ENCODE measurements at places on chromosomes 7 and 10.

DNA sequence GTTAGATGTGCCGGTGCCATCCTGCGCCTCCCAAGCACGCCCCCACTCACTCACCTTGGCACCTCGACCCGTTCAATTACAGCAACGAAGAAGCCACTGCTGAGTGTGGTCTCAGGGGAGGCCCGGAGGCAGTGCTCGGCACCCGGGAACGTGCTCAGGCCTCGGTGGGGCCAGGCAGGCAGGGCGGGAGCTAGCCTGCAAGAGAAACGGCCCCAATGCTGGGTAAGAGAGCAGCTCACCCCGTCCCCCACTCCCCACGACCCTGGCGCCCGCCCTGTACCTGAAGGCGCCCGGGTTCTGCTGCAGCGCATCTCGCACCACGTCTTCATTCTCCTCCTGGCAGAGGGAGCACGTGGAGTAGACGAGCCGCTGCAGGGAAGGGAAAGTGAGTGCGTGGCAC lies 5.1 kb downstream of the NSUN5 start:
- no peak for DNase-seq

GRCh38 chr10:69123306-69123746 lies 652 bp upstream of the VPS26A start:
- DNase-seq = no peak

GRCh38 chr7:31020652-31021051 lies 31.5 kb upstream of the ADCYAP1R1 start:
- no peak for DNase-seq

- no peak for DNase-seq
Measured at GRCh38 chr10:63720676-63721075, 199.5 kb downstream of the REEP3 start.

DNA sequence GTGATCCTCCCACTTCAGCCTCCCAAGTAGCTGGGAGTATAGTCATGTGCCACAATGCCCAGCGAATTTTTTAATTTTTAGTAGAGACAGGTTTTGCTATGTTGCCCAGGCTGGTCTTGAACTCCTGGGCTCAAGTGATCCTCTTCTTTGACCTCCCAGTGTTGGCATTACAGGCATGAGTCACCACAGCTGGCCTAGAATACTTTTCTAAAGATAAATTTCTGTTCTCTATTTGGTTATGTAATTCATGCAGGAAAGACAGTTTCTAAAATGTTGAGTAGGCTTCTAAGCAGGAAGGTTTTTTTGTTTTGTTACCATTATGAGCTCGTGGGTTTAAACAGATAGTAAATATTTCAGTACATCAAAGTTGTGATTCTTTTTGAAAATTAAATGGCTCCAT lies 5.0 kb downstream of the RBAK start:
- DNase-seq = no peak

DNA sequence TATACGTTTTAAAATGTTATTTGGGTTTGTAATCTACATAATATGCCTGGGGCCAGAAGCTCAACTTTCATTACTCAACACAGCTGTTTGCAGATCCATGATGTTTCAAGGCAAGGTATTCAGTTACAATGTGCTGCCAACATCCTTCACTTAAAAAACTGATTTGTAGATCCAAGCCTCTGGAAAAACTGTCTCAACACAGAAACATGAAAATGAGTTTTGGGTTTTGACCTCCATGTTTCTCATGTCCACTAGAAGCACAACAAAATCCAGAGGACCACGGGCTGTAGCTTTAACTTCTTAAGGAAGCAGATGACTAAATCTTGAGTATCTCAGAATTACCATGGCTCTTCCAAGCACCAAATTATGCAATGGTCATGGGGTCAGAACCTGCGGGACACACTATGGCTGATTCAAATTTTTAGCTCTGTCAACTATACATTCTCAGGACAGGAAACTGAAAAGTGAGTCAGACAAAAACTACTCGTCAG lies 247.1 kb upstream of the GRB10 start:
- no peak for DNase-seq

GRCh38 chr10:133359972-133360610 lies 2.3 kb upstream of the FUOM start:
- no peak for DNase-seq

GRCh38 chr10:110129490-110129889 lies 77.9 kb upstream of the MXI1 start:
- no peak for DNase-seq

GRCh38 chr10:36381748-36382147 lies 739.7 kb upstream of the FZD8 start:
- DNase-seq = no peak

DNA sequence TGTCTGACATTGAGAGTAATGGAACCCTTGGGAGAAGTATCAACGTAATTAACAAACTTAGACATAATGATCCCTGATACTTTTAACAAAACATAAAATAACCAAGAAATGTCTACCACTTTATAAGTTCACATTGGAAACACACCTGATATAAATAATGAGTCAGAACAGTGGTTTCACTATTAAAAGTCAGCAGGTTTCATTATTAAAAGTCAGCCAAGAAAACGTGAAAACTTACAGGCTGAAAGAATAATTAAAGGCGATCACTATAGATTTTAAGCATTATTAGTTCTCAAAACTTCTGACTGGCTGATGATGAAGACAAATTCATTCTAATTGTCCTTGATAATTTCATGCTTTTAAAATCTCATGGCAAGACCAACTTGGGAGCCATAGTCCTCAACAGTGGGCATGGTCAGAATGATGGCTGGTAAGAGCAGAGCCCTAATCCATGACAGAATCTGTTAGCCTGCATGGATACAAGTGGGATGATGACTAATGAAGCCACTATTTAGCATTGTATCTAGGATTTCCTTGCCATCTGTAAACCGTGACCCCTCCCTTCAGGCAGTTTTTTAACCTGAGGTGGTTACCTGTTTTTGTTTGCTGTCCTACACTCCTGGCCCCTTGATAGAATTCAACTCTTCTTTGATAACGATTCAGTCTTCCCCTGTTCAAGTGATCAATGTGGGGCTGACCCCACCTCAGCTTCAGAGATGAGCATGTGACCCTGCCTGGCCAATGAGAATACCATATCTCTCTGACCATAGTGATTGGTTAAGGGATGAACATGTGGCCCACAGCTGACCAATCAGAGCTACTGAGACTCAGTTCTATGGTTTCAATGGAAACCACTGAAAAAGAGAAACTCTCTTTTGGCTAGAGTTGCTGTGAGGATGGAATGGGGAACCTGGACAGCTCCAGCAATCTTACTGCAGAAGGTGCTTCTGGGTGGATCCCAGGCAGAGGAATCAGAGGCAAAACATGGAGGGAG lies 151.0 kb downstream of the PLPP4 start:
- DNase-seq = no peak

DNA sequence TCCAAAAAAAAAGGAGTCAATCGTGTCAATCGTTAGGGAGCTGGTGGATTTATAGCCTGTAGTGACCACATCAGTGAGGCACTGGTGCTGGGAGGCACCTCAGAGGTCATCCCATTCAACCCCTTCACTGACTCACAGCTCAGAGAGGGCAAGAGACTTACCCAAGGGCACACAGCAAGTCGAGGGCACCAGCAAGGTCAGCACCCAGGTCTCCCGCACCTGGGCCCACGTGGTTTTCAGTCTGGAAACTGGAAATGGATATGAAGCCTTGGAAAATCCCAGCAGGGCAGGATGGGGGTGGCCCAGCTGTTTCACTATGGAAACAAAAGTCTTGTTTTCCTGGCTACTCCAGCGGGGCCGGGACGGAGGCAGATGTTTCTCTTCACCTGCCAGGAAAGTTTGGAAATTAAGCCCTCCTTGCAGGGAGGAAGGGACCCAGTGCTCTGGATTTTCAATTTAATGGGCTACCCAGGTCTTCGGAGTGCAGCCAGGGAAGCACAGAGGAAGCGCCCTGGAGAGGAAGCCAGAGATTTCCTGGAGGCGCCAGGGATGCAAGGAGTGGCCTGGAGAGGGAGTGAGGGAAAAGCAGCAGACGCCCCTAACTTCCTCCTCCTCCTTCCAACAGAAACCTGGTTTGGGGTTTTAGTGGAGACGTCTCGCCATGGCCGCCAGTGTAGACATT lies 157.2 kb upstream of the TNRC18 start:
- no peak for DNase-seq

GRCh38 chr10:6473430-6473829 lies 106.6 kb downstream of the PRKCQ start:
- no peak for DNase-seq

DNA sequence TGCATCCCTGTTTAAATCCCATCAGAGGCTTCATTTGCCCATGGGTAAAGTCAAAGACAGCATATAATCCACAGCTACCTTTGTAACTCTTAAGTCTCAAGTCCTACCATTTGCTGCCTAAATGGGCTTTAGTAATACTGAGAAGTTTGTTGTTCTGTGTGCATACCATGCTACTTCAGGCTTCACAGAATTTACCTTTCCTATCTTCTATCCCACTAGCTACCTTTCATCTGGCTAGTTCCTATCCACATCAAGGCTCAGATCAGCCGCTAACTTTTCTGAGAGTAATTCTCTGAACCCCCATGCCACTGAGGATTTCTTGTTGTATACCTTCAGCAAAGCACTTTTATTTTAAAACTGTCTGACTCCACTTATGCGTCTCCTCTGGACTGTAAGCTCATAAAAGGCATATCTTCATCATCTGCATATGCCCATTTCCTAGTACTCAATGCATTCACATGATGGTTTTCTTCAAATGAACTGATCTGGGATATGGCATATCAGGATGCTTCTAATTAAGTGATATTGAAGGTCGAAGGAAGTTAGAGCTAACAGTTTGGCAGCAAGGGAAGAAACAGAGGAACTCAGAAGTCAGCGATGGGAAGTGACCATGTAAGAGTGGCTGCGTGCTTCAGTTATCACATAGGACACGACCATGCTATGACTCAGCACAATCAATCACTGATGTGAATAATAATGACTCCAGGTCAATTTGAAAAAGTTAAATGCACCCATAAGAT lies 283.9 kb upstream of the DKK1 start:
- DNase-seq = no peak
